Naive B cell (primary cell): ENCODE measurements at places on chromosomes 12 and 14. TPM values are rescaled to one million over a fixed set of nuclear protein-coding genes. Genes with fewer than 3 reads are reported as not detected.
A peak's percentile ranks its signal among the peaks of the same experiment; 100 is the strongest.

DNA sequence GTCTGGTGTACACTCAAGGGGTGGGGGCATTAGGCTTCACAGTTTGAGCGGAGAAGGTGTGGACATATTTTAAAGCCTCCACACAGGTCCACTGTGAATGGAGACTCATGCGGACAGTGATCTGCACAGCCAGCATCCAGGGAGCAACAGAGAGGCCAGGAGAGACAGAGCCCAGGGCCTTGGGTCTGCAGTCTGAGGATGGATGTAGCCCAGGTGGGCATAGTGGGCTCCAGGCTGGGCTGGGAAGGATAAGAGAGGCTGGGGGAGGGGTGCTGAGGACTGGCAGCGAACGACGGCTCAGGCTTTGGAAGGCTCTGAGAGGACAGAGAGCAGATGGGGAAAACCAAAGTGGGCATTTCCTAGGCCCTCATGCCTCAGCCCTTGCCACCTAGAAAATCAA, 128.8 kb downstream of the PAPOLA start:
- DNase-seq: no peak
- H3K4me3 ChIP-seq: no peak overlapping the region
- no peaks in the 10 kb centered on the region for H3K27me3 ChIP-seq
- no peak overlapping the region for H3K27ac ChIP-seq
- no peaks in the 10 kb centered on the region for H3K4me1 ChIP-seq

GRCh38 chr12:110581931-110582275, 1.2 kb downstream of the PPTC7 start:
- H3K4me3 ChIP-seq: peak overlapping the region; percentile 96
- H3K36me3 ChIP-seq: no peaks in the 10 kb centered on the region
- peaks cover 86% of the 10 kb centered on the region for H3K4me1 ChIP-seq

- no peak overlapping the region for H3K4me3 ChIP-seq
- peaks cover 27% of the 10 kb centered on the region for H3K36me3 ChIP-seq
- DNase-seq: no peak
- no peaks in the 10 kb centered on the region for H3K27me3 ChIP-seq
Observed at GRCh38 chr12:907413-908185, 41.9 kb downstream of the RAD52 start.

GRCh38 chr14:61227884-61228591, 53.1 kb downstream of the TMEM30B start:
- H3K27me3 ChIP-seq: peaks cover 47% of the 10 kb centered on the region
- no peaks in the 10 kb centered on the region for H3K36me3 ChIP-seq
- H3K27ac ChIP-seq: no peak overlapping the region
- no peak overlapping the region for H3K4me3 ChIP-seq
- no peaks in the 10 kb centered on the region for H3K4me1 ChIP-seq

DNA sequence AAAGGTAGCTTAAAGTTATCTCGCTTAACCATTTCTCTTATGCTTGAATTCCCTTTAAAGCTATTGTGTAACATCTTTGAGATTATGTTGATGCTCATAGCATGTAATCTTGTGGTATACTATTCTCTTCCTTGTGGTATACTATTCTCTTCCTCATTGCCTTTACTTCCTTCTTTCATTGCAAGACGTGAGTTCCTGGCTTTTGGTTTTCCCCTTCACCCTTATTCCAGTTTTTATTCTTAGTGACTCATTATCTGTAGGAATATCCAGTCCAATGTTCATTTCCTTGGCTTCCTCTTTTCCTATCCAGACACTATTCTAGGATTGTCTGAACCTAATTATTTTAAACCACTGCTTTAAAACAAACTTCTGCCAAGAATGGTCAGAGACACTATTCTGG, 564.0 kb downstream of the CCER1 start:
- H3K27ac ChIP-seq: no peak overlapping the region
- no peak for DNase-seq
- H3K36me3 ChIP-seq: no peaks in the 10 kb centered on the region
- no peaks in the 10 kb centered on the region for H3K27me3 ChIP-seq
- H3K4me3 ChIP-seq: no peak overlapping the region

GRCh38 chr12:123895451-123895850, 77.2 kb downstream of the CCDC92 start:
- peaks cover 26% of the 10 kb centered on the region for H3K27me3 ChIP-seq
- H3K36me3 ChIP-seq: no peaks in the 10 kb centered on the region
- no peak for DNase-seq
- H3K4me1 ChIP-seq: no peaks in the 10 kb centered on the region
- H3K4me3 ChIP-seq: no peak overlapping the region
- H3K27ac ChIP-seq: no peak overlapping the region

DNA sequence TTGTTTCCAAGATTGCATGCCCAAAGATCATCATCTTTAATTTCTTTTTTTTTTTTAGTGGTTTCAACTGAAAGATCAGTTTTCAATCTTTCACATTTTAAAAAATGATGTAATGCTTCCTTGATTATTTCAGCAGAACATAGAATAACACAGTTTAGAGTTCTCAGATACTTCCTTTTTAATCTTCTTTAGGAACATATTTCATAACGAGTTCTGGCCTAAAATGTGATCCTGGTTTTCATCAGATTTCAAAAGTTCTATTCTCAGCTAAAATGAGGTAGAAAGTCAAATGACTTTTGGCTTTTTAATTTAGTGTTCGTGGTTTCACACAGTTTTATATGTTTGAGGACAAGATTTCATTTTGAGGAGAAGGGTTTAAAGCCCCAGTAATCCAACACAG, 40.0 kb upstream of the NR1H4 start:
- H3K4me1 ChIP-seq: no peaks in the 10 kb centered on the region
- H3K27ac ChIP-seq: no peak overlapping the region
- no peak for DNase-seq
- no peak overlapping the region for H3K4me3 ChIP-seq
- H3K27me3 ChIP-seq: peaks cover 15% of the 10 kb centered on the region

DNA sequence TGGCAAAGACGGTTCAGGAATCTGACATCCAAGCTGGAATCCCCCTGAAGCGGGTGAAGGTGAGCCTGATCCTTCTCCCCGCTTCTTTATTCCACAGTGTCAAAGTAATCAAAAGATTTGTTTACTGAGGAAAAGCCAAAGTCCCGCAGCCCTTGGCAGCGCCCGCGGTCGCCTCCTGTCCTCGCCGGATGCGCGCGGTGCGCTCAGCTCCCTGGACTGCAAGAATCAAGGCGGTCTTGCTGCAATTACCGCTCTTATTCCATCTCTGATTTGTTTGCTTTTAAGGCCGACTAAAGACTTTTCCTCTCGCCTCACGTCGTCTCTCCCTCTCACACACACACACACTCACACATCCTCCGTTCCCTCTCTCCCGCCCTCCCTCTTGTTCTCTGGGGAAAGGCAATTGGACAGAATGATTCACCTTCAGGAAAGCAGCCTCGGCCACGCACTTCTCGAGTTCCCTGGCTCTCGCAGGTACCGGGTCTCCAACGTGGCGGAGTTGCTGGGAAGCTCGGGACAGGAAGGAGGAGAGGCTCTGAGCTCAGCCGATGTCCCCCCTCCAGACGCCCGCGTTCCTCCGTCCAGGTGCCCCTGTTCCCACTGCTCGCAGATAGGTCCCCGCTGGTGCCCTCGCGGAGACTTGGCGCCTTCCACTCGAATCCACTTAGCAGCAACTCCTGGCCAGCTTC, 68.6 kb upstream of the USP15 start:
- H3K4me3 ChIP-seq: peak overlapping the region; percentile 92
- no peak overlapping the region for H3K27ac ChIP-seq
- H3K36me3 ChIP-seq: no peaks in the 10 kb centered on the region

GRCh38 chr14:93056840-93057585, 58.7 kb downstream of the ITPK1 start:
- peak overlapping the region; percentile 58 for H3K27ac ChIP-seq
- no peak for DNase-seq
- H3K36me3 ChIP-seq: no peaks in the 10 kb centered on the region
- no peaks in the 10 kb centered on the region for H3K27me3 ChIP-seq
- no peak overlapping the region for H3K4me3 ChIP-seq

- H3K4me1 ChIP-seq: peaks cover 11% of the 10 kb centered on the region
- no peaks in the 10 kb centered on the region for H3K27me3 ChIP-seq
- H3K27ac ChIP-seq: no peak overlapping the region
- peaks cover 8% of the 10 kb centered on the region for H3K36me3 ChIP-seq
- no peak for DNase-seq
- H3K4me3 ChIP-seq: no peak overlapping the region
Observed at GRCh38 chr12:57496822-57497221, 9.0 kb downstream of the MARS1 start.

DNA sequence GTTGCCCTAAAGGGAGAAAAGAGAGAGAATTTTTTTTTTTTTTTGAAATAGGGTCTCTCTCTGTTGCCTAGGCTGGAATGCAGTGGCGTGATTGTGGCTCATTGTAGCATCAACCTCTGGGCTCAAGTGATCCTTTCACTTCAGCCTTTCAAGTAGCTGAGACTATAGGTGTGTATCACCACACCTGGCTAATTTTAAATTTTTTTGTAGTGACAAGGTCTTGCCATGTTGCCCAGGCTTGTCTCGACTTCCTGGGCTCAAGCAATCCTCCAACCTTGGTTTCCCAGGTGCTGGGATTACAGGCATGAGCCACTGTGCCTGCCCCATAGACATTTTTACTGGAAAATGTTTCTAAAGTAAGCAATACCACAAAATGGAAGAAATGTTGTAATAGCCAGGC, 36.8 kb downstream of the YARS2 start:
- DNase-seq: no peak
- no peaks in the 10 kb centered on the region for H3K27me3 ChIP-seq
- no peaks in the 10 kb centered on the region for H3K4me1 ChIP-seq
- H3K27ac ChIP-seq: no peak overlapping the region
- H3K4me3 ChIP-seq: no peak overlapping the region
- no peaks in the 10 kb centered on the region for H3K36me3 ChIP-seq

GRCh38 chr12:65275627-65276026, 2.9 kb upstream of the MSRB3 start:
- H3K4me3 ChIP-seq: no peak overlapping the region
- H3K36me3 ChIP-seq: no peaks in the 10 kb centered on the region
- H3K4me1 ChIP-seq: peaks cover 15% of the 10 kb centered on the region
- H3K27me3 ChIP-seq: peaks cover 24% of the 10 kb centered on the region

- DNase-seq: no peak
- no peaks in the 10 kb centered on the region for H3K36me3 ChIP-seq
- H3K27me3 ChIP-seq: no peaks in the 10 kb centered on the region
- no peak overlapping the region for H3K4me3 ChIP-seq
- H3K4me1 ChIP-seq: no peaks in the 10 kb centered on the region
Observed at GRCh38 chr12:33825986-33826602, 196.2 kb upstream of the ALG10 start.

C1S gene
- polyA plus RNA-seq: not detected

PAX9 gene
- not detected for polyA plus RNA-seq

ASPG gene
- not detected for polyA plus RNA-seq

LRRC10 gene
- not detected for polyA plus RNA-seq

SERPINA3 gene
- polyA plus RNA-seq: not detected

PIWIL1 gene
- polyA plus RNA-seq: not detected

GPR65 gene
- polyA plus RNA-seq: 14.2 TPM

STXBP6 gene
- not detected for polyA plus RNA-seq

AKAP6 gene
- 4.3 TPM for polyA plus RNA-seq

IAPP gene
- polyA plus RNA-seq: not detected

LRCOL1 gene
- not detected for polyA plus RNA-seq

ATP6V1D gene
- 47.0 TPM for polyA plus RNA-seq
